Activated T-helper 1 cell treated with anti-CD3 and anti-CD28 coated beads, Interleukin-2, amount 50 U/mL, for 16 hours (primary cell): ENCODE measurements at places on chromosomes 5 and 9.

GRCh38 chr5:76152161-76152560 lies 69.0 kb downstream of the SV2C start:
- no peak for DNase-seq

GRCh38 chr5:10624206-10624605 lies 60.3 kb downstream of the ANKRD33B start:
- no peak for DNase-seq

GRCh38 chr5:113634957-113635356 lies 121.5 kb downstream of the YTHDC2 start:
- no peak for DNase-seq

- no peak for DNase-seq
Observed at GRCh38 chr9:121434969-121435368, 64.7 kb downstream of the GGTA1 start.

GRCh38 chr5:119275601-119276173 lies 80.1 kb upstream of the TNFAIP8 start:
- DNase-seq, result no peak

GRCh38 chr9:136252281-136252680 lies 6.7 kb upstream of the QSOX2 start:
- no peak for DNase-seq

- no peak for DNase-seq
Observed at GRCh38 chr9:117411547-117411946, 3.3 kb downstream of the ASTN2 start.

DNA sequence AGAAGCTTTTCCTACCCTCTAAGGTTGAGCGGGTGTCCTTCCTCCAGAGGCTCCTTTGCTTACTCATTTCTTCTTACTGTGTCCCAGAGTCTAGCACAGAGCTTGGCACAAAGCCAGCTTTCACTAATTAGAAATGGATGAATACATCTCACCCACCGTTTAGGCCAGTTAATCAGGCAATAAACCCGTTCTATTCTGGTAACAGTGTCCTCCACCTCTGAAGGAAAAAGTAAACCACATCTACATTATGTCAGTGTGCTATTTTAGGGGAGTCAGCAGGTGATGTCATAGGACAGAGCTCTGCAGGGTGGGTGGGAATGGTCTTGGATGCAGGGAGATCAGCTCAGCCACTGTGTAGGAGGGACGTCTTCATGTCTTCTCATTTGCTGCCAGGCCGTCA lies 109.2 kb downstream of the OSTF1 start:
- no peak for DNase-seq

DNA sequence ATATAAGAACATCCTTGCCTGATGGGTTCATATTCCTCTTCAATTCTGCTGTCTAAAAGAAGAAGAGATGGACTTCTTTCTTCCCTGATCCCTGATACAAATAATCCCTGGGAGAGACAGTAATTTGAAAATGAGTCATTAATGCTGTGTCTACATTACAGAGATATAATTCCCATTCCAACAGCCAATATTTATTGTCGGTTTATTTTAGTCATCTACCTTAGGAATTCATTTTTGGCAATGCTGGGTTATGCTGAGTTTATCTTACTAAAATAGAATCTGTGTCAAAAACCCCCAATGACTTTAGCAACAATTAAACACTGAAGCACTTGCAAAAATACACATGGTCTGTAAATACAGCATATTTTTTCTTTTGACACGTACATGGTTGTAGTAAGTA lies 23.9 kb downstream of the ZNF474 start:
- no peak for DNase-seq

- DNase-seq, result no peak
Observed at GRCh38 chr5:32928761-32929160, 217.6 kb downstream of the NPR3 start.

- DNase-seq, result no peak
Observed at GRCh38 chr5:96198356-96199058, 234.5 kb downstream of the PCSK1 start.

- no peak for DNase-seq
Observed at GRCh38 chr9:126925876-126926275, 11.3 kb downstream of the RALGPS1 start.

DNA sequence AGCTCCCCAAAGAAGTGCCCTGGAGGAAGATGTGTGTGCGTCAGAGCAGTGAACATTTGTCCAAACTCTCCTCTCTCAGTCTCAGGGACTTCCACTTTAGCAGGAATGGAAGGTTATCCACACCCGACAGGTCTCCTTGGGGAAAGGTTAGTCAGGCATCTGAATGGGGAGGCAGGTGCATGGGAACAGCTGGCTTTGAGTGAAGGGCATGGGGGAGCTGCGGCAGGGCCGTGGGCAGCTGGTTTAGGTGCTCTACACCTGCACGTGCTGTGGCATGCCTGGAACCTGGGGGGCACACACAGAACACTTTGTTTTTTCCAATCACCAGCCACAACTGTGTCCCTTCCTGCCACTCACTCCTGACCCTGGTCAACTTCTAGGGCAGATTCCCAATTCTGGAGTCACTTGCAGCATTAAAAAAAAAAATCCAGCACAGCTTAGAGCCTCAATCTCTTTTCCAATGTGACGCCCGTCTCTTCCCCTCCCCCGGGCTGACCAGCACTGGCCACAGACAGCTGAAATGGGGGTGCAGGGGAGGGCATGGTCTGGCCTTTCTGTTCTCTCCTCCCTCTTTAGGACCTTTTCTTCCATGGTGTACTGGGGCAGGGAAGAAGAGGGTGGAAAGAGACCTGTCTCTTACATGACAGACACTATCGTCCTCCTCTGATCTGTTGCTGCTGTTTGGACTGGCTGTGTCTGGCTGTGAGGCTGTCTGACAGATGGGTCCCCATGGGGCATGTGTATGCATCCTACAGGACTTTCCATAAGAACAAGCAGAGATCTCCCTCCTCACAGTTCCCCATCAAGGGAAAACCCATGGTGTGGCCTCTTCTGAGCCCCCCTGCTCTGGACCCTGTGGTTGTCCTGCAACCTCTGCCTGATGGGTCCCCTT lies 9.5 kb upstream of the IL3 start:
- no peak for DNase-seq

GRCh38 chr5:59864718-59865117 lies 28.8 kb downstream of the PDE4D start:
- no peak for DNase-seq

DNA sequence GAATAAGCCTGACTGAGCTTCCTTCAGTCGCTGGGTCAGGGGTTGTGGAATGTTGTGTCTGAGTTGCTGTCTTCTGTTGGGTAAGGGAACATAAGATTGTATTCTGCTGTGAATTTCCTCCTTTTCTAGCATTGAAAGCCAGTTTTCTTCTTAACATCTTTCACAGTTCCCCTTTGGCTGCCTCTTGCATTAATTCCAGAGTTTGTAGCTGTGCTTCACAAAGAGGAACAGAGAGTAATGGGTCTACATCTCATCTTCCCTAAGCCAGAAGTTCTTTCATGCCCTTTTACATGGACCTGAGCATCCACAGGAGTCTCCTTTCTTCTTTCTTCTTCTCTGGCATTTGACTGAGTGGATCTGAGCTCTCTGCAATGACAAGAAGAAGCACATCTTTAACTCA lies 686.8 kb downstream of the KCTD16 start:
- no peak for DNase-seq

DNA sequence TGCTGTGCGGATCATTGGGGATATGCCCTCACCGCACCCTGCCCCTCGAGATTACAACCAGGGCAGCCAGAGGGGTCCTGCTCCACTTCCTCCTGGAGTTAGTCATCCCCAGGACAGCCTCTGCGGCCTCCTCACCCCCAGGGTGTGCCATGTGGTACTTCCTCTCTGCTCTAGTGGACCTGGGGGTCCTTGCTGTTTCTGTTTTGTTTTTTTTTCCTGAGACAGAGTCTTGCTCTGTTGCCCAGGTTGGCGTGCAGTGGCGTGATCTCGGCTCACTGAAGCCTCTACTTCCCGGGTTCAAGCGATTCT lies 5.2 kb upstream of the FCN1 start:
- no peak for DNase-seq

- no peak for DNase-seq
Observed at GRCh38 chr9:98766586-98766985, 29.8 kb downstream of the ANKS6 start.

- DNase-seq, result no peak
Observed at GRCh38 chr5:122064992-122065391, 13.1 kb downstream of the LOX start.

GRCh38 chr5:50711280-50711679 lies 44.8 kb downstream of the PARP8 start:
- DNase-seq, result no peak

GRCh38 chr9:113526841-113527240 lies 63.3 kb downstream of the RGS3 start:
- DNase-seq, result no peak

DNA sequence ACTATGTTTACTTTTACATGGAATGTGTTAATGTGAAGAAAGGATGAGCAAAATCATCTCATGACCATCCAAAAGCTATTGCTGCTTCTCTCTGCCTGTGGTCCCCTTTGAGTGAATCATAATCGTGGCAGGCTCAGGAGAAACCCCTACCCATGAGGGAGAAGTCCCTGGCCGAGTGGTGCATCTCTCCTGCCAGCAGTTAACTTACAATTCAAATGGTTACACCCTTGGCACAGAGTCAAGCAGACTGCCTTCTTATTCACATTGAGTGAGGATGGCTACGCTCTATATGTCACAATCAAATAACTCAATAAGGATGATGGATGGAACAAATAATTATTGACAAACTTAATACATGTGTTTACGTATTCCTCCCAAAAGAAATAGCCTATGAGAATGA lies 179.1 kb downstream of the FGF1 start:
- DNase-seq, result no peak

- DNase-seq, result no peak
Observed at GRCh38 chr5:77748160-77748559, 28.0 kb downstream of the TBCA start.

DNA sequence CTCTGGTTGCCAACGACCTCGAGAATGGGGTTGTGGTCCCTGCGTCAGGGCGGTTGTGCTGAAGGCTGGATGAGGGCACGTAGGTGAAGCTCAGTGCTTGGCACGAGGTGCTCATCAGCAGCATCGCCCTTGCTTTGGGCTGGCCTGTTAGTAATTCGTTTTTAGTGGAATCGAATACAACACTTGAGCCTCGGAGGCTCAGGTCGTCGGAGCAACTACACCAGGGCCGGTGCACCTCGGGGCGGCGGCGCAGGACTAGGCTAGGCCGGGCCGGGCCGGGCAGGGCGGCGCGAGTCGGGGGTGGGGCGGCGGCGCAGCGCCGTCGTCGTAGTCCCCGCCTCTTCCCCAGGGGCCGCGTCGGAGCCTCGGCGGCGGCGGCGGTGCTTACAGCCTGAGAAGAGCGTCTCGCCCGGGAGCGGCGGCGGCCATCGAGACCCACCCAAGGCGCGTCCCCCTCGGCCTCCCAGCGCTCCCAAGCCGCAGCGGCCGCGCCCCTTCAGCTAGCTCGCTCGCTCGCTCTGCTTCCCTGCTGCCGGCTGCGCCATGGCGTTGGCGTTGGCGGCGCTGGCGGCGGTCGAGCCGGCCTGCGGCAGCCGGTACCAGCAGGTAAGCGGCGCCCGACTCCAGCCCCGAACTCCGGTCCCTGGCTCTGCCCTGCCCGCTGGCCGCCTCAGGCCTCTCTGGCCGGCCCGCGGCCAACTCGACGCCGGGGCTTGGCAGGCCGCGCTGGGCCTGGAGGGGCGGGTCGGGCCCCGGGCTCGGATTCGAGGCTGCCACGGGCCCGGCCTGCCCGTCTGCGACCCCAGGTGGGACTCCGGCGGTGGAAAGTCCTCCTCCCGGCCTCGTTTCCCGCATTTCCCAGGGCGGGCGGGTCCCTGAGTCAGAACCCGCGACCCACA lies at the start of gene NDFIP1:
Gene NDFIP1, plus strand, starts transcription at position 348 of the 899 bp plus-strand sequence. Its CDS starts 196 bp downstream, at position 544.
- peak; percentile 68 for DNase-seq

DNA sequence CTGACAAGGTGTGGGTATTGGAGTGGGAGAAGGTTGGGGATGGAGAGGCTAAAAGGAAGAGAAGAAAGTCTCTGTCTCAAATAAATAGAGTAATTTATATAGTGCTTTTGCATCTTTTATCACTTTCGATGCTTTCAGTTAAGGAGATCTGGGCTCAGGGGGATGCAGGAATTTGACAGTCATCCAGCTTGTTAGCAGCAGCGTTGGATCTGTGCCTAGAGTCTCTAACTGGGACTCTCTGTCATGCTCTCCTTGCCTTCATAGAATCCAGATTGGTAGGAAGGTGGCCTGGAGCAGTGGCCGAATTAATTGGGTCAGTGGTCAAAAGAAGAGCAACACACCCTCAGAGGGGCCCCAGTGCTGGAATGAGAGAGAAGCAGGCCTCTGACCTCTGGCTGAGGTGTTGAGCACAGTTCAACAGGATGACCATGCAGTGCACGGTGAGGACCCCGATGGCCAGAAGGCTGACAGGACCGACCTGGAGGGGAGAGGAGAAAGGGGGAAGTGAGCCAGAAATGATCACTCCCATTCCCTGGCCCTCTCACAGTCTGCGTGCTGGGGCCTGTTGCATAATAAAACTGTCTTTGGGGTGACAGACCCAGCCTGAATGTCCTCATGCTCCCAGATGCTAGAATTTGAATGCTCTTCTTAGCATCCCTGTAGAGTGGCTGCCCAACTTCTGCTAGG lies 7.6 kb downstream of the SLC36A3 start:
- DNase-seq, result no peak

- DNase-seq, result peak; percentile 24
Observed at GRCh38 chr5:179836225-179837019, 15.7 kb downstream of the SQSTM1 start.

- no peak for DNase-seq
Observed at GRCh38 chr5:82721087-82721410, 356.1 kb downstream of the TMEM167A start.

DNA sequence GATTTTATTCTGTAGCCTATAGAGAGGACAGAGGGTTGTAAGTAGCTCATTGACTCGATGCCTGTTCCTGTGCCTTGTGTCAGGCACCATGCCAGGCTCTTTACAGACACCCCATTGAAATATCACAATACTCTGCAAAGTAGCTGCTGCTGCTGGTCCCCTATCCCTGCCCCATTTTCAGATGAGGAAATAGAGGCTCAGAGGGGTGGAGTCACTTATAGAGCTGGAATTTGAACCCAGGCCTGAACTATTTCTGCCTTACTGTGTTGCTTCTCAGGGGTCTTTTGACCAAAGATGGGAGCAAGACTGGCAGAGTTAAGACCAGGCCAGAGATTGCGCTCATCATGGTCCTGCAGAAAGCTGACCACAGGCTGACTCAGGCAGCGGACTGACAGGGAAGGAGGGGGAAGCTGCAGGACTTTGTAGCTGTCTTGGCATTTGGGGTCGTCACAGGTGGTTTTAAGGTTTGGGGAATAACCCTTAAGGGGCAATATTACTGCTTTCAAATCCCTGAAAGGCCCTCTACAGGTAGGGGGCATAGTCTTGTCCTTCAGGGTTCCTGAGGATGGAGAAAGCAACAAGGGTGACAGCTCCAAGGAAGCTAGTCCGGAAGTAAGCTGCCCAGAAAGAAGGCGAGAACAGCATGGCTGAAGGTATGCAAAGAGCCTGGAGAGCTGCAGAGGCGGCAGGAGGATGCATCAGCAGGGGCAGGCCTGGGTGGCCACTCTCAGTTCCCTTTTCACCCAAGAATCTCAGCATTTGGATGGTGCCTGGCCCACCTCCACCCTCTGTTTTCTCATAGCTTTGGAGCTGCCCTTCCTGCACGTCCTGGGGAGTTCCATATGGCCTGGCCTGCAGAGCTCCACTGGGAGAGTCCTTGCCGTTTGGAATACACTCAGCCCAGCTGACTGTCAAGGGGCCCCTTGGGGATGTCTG lies 18.3 kb upstream of the NDST1 start:
- DNase-seq, result no peak
